ENCODE measurements at places on chromosomes 3 and 15. TPM values are rescaled to one million over a fixed set of nuclear protein-coding genes. Genes with fewer than 3 reads are reported as not detected.

DNA sequence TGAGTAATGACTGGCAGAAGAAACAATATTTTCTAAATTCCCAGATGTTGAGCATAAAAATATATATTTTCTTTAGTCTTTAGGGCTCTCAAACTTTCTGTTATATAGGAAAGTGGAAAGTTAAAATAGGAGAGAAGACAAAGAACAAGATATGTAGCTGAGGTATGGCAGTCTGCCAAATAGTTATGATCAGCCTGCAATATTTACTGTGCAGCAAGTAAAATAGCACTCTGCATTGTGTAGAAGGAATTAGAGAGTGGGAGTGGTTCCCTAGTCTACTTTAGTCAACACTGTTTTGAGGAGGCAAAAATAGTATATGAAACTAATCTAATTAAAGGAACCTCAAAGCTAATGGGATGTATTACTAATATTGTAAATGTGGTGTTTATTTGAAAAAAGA lies 978.1 kb upstream of the ALCAM start:
- DNase-seq, result peak; percentile 1

GRCh38 chr15:50184863-50185504 lies 3.0 kb downstream of the SLC27A2 start:
- DNase-seq, result no peak

DNA sequence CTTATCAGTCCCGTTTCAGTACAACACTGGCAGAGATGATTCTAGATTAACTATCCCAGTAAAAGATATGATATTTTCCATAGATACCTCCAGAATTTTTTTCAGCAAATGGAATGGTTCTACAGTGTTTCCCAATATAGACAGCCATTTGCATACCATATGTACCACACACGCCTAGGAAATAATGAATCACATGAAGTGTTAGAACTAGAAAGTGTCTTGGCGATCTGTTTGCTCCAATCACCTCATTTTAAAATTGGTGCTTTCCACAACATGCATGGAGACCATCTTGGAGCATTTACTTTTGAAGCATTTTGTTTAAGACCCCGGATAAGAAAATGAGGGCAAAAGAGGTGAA lies 2.0 kb downstream of the C2CD4A start:
- peak; percentile 21 for DNase-seq

GRCh38 chr15:62558640-62559380 lies 393.7 kb upstream of the C2CD4B start:
- peak; percentile 40 for DNase-seq

DNA sequence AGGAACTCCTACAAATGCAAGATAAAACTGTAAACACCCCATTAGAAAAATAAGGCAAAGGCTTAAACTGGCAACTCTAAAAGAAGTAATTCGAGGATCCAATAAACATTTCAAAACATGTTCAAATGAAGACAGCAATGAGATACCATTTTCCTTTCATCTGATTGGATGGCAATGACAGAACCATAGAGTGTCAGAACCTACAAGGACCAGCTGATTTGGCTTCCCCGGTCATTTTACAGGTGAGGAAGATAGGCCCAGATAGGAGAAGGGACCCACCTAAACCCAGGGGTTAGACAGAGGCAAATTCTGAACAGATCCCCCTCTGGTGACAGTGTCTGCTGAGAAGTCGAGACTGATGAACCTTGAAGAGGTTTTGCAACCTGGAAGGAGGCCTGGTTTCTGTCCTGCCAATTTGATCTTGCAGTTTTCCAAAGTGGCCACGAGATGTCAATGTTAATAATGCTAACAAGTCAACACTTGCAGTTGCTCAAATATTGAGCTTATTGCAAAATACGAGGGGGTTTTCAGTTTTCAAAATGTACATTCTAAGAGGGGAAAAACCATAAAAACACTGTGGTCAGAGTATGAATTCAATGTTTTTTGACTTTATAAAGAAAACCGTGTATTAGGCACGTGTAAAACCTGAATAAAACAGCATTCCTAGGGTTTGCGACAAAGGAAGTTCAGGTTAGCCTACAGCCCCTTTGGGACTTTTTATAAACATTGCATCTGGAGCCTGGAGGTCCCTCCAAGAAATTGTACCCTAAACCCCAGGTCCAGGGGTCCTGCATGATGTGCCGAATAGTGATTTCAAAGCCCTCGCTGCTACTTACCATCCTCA lies 21.5 kb downstream of the CFAP161 start:
- DNase-seq, result peak; percentile 80

- DNase-seq, result no peak
Measured at GRCh38 chr3:117756563-117756962, 1047.0 kb downstream of the TUSC7 start.

- DNase-seq, result peak; percentile 11
Measured at GRCh38 chr3:117671722-117672318, 962.2 kb downstream of the TUSC7 start.

- peak; percentile 76 for DNase-seq
Measured at GRCh38 chr3:194137506-194138474, 1.8 kb downstream of the HES1 start.

- no peak for DNase-seq
Measured at GRCh38 chr3:193757457-193757856, 164.4 kb downstream of the OPA1 start.

- no peak for DNase-seq
Measured at GRCh38 chr15:45114076-45114750, at the start of the genes DUOX2 and DUOXA2. DUOX2 (minus strand) TSS chr15:45114172; CDS start chr15:45113411, 761 bp downstream. DUOXA2 (plus strand) TSS chr15:45114326; CDS start chr15:45114606, 280 bp downstream.

GRCh38 chr3:141266186-141266585 lies 34.6 kb downstream of the PXYLP1 start:
- DNase-seq, result no peak

DNA sequence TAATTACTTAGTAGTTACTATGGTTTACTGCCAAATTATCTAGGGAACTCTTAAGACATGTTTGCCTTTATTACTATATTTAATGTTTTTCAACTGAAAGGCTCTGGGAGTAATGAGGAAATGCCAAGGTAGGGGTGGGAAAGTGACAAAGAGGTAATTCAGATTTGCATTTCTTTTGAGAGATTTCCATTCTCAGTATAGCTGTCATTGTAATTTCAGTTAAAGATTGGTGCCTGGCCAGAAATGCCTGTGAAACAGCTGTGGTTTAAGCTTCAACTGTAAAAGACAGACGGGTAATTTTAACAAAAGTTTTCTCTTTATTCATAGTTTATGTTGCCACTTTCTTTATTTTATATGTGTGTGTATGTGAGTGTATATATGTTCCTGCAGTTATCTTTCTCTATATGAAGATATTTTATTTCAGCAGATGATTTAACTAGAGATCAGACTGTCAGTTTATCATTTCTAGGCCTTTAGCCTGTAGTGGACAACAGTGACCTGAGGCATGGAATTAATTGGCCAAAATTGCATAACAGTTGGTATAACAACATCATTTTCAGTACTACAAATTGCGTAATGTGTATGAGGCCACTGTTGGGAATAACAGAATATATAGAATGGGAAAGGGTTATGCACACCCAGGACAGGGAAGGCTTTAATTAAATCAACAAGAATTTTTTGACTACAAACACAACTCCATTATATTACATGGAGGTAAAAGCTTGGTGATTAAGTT lies 119.0 kb downstream of the BBX start:
- peak; percentile 75 for DNase-seq

DNA sequence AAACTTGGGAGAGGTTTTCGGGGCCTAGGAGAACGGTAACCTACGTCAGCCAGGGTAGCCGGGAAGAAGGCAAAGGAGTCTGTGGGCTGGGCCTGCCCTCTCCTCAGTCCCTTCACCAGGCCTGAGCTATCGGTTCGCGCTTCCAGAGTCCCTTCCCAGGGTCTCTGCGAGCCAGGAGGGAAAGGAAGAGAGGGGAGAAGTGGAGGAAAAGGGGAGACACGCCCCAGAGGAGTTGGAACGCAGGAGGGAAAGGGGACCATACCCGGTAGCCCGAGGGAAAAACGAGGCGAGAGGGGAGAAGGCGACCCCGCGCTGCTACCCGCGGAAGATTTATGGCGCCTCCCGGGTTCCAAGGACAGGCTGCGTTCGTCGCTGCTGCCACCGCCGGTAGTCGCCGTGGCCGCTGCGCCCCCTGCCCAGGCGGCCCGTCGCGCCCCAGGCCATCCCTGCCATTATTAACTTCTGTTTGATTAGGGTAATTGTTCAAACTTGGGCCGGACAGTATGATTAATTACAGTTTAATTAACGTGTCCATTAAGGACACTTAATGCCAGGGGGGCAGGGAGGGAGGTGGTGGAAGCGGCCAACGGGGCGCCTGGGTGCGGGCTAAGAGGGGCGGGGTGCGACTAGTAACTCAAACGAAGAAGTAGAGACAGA lies 3.4 kb upstream of the SKOR1 start:
- no peak for DNase-seq

DNA sequence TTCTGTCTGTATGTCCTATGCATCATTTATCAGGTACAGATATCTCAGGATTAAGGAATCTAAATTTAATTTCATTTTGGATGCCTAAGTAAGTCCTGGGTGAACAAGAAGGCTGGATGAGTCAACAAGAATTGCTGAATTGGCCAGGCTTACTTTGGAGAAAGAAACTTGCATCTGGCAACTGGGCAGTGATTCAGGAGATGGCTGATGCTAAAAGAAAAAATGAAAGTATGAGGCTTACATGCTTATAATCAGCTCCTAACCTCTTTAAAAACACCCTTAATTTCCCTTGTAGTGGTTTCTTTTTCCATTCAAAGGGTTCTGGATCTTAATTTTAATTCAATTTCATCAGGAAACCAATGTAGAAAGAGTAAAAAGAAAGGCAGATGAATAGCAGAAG lies 228.8 kb upstream of the PEX5L start:
- DNase-seq, result peak; percentile 16

DNA sequence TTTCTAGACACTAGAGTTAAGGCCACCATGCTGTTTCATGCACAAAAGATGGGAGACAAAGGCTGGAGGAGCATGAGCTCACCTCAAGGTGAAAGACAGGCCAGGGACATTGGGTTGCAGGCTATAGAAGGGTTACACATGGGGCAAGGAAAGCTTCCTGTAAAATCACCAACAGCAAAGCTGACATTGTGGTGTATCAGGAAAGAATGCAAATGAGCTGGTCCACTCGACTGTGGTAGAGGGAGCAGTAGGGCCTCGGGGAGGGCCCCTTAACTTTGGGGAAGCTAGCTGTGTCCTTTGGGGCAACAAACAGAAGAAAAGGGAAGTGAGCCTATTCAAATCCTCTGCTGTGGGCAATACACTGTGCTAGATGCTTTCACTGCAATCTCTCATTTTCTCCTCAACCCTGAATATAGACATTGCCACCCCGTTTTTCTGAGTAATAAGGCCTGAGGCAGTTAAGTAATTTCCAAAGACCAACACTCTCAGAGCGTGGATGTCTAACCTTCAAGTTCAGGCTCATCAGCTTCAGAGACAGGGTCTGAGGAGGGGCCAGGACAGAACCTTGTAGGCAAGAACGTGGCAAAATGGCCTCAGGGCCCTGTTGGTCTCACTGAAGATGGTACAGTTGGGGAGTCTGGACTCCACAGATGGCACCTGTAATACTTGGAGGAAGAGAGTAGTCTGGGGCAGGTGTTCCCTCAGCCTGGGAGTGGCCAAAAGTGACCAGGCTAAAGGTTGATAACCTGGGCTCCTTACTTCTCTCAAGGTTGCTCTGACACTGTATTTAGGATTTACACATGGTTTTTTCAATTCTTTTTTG lies 24.1 kb downstream of the CX3CR1 start:
- DNase-seq, result no peak

DNA sequence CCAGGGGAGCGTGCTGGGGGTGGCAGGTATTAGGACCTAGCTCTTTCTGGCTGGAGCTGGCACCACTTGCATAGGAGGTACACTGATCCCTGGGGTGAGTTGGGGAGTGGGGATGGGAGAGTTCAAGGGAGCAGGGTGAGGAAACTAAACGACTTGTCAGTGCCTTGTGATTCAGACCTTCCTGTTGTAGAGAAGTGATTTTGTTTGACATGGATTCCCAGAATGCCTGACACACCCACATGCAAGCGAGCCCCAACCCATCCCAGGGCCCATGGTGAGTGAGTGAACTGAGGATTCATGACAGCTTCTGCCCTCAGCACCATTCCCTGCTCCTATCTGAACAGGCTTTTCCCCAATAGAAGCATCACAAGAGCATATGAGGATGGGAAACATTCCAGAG lies 15.6 kb upstream of the UBE2Q2 start:
- no peak for DNase-seq

- no peak for DNase-seq
Measured at GRCh38 chr15:78978601-78979179, 33.8 kb upstream of the CTSH start.

DNA sequence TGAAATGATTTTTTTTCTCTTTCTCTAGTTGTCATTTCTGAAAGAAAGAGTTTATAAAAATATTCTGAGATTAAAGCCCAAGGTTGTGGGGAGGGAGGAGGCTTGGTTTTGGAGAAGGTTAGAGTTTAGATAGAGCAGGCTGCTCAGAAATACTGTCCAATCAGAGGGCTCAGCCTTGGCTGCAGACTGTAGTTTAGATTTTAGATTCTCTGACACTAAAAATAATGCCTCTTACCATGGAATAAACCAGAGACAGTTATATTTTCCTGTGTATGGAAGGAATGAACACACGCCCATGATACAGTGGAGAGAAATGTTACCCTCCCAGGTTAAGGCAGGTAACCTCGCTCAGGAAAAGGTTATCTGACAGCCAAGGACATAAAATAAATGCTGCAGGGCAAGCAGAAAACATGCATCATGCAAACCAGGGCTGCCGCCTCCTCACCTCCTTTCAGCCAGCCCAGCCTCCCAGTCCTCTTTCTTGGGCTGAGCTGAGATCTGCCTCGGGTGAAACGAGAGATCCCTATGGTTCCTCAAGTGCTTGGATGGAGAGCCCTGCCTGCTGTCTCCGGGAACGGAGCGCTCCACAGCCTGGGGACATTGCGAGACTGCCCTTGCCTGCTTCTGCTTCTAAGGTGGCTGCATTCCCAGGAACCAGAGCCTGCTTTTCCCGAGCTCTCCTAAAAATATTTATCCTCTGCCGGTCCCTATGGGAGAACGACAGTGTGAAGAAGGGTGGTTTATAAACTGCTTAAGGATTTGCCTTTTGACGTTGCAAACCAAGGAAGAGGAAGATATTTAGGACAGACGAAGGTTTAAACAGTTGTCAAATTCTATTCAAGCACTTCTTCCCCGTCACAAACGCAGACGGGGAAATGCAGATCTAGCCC lies 848 bp downstream of the NCEH1 start:
- DNase-seq, result peak; percentile 56

DNA sequence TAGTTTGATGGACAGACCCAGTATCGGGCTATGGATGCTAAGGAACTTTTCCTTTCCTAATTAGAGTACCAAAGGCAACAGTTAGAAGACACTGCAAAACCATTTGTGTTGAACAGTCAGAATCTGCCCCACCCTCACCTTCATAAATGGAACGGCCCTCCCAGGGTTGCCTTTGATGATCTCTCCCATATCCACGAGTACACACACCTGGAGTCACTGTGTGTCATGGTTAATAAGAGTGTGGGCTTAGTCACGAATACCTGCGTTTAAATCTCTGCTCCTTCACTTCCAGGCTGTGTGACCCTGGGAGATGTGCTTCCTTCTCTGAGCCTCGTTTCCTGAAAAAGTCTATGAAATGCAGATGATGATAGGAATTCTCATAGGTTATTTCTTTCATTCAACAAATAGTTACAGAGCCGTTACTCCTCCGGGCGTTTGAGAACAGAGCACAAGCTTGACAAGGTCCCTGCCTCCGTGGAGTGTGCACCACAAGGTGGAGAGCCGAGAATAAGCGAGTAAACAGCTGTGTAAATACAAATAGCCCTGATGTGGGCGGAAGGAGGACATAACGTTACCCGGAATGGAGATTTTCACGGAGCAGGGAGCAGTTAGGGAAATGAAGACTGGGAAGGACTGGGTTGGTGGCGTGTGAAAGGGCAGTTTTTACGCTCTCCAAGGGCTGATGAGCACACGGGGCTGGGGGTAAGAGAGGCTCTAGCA lies 6.7 kb downstream of the SLC51A start:
- no peak for DNase-seq

SCG5 gene
- total RNA-seq, result 17.7 TPM

PP2D1 gene
- not detected for total RNA-seq

TIMP4 gene
- total RNA-seq, result 1.3 TPM

HDAC11 gene
- total RNA-seq, result 7.1 TPM

FOXB1 gene
- not detected for total RNA-seq

SEMA5B gene
- total RNA-seq, result not detected

NLGN1 gene
- total RNA-seq, result 18.1 TPM
